GM06990 (cell line): ENCODE measurements at places on chromosomes 16 and 17.

DNA sequence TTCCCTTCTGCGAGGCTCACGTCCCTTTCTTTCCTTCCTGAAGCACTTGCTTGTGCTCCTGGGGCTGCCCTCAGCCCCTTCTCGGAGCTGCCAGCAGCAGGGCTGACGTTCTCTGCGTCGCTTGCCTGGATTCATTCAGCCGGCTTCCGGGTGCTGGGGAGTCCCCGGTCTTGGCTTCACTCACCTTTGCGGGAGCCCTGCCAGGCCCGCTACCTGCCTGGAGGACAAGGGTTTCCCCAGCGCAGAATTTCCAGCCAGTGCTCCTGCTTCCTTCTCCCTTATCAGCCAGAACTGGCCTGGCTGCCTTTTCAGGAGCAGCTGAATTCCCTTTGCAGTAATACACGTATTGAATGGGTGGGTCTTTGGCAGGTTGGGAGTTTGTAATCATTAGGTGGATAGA, 22.1 kb upstream of the IL17C start:
- DNase-seq = no peak

- no peak for DNase-seq
These were observed 43.6 kb downstream of the HOXB1 start for GRCh38 chr17:48487221-48487620.

DNA sequence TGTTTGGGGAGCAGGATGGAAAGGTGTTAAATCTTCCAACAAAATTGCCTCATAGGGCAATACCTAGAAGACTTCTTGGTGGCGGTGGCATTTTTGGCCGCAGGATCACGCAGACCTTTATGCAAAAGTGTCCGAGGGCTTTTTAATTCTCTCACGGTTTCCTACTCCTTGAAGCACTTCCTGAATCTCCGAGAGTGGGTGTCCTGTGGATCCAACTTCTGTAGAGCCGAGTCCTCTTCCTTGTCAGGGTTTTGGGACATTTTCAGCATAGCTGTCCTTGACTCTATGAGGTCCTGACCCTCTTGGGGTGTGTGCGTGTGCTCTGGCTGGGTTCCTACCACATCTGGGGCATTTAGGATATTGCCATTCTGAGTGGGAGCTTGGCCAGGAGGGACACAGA, 31.7 kb downstream of the IL21R start:
- no peak for DNase-seq

DNA sequence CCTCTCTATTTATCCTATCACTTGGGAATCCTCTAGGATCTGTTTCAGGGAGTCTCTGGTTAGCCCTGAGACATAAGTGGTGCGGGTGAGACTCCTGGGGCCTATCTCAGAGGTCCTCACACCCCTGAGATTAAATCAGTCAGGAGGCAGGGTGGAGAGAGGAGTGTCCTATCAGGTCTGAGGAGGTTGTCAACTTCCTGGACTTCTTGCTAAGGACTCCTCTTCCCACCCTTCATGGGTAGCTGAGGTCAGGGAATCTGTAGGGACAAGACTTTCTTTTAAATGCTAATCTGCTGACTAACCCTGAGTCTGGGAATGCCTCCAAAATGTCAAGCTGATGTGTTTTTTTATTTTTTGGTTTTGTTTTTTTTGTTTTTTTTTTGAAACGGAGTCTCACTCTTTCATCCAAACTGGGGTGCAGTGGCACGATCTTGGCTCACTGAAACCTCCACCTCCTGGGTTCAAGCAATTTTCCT, 6.6 kb upstream of the ARMC5 start:
- no peak for DNase-seq

- DNase-seq = peak; percentile 65
These were observed 925 bp downstream of the ZNF689 start for GRCh38 chr16:30609002-30609925.

GRCh38 chr17:67107171-67107570, 62.8 kb downstream of the CACNG1 start:
- no peak for DNase-seq

DNA sequence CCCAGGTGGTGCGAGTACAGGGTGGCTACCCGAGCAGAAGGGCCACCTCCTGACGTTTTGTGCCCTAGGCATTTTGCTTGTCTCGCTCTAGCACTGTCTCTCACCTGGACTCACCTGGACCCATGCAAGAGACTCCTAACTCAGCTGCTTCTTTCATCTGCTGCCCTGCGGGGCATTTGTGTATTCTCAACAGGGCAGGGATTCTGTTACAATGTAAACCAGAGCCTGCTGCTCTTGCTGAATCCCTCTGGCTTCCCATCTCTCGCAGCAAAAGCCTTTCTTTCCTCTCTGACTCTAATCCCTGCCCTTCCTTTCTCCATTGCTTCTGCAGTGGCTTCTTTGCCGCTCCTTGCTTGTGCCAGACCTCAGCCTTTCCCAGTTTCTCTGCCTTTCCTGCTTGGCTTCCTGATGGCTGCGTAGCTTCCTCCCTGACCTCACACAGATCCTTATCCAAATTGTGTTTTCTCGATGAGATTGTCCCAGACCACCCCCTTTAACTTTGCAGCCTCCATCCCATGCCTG, 10.2 kb downstream of the ARSG start:
- no peak for DNase-seq

- DNase-seq = no peak
These were observed 617 bp upstream of the VTN start for GRCh38 chr17:28370744-28371103.

GRCh38 chr17:31521632-31522283, 130.3 kb downstream of the RAB11FIP4 start:
- DNase-seq = no peak

GRCh38 chr17:5309851-5310250, 27.8 kb downstream of the RABEP1 start:
- DNase-seq = no peak

GRCh38 chr17:81053041-81053970, 18.4 kb downstream of the BAIAP2 start:
- DNase-seq = no peak

DNA sequence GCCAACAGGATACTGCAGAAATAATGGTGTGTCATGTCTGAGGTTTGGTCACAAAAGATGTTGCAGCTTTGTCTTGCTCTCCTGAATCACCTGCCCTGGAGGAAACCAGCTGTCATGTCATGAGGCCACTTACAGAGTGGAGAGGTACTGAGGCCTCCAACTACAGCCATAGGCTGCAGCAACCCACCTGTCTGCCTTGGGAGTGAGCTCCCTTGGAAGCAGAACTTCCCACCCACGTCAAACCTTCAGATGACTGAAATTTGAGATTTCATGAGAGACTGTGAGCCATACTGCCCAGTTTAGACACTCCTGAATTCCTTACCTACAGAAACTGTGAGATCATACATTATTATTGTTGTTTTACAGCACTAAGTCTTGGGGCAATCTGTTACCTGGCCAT, 475.9 kb downstream of the HS3ST3B1 start:
- DNase-seq = no peak

- DNase-seq = no peak
These were observed 750 bp downstream of the ZFHX3 start for GRCh38 chr16:73047221-73047535.

GRCh38 chr17:76481071-76481655, 13.8 kb downstream of the AANAT start:
- peak; percentile 81 for DNase-seq

GRCh38 chr16:5505091-5505887, 407.7 kb upstream of the EEF2KMT start:
- no peak for DNase-seq

DNA sequence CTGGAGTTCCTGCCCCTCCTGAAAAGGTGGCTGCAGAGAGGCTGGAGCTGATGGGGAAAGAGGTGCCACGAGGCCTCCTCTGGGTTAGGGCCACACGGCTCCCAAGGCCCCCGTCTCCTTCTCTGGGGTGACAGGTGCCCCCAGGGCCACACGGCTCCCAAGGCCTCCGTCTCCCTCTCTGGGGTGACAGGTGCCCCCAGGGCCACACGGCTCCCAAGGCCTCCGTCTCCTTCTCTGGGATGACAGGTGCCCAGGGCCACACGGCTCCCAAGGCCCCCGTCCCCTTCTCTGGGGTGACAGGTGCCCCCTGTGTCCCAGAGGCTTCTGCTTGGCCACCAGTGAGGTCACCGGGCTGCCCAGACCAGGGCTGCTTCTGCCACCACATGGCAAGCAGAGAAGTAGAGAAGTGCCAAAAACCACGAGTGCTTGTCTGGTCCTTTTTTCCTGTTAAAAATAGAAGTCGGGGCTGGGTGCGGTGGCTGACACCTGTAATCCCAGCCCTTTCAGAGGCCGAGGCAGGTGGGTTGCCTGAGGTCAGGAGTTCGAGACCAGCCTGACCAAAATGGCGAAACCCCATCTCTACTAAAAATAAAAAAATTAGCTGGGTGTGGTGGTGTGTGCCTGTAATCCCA, 4.1 kb downstream of the CAPN15 start:
- DNase-seq = no peak

GRCh38 chr17:13601776-13602551, at the start of gene HS3ST3A1:
TSS of gene HS3ST3A1 (minus strand) at chr17:13601929. CDS start at chr17:13601129, 800 bp downstream.
- no peak for DNase-seq

GRCh38 chr17:60351012-60351695, 40.8 kb downstream of the USP32 start:
- no peak for DNase-seq

DNA sequence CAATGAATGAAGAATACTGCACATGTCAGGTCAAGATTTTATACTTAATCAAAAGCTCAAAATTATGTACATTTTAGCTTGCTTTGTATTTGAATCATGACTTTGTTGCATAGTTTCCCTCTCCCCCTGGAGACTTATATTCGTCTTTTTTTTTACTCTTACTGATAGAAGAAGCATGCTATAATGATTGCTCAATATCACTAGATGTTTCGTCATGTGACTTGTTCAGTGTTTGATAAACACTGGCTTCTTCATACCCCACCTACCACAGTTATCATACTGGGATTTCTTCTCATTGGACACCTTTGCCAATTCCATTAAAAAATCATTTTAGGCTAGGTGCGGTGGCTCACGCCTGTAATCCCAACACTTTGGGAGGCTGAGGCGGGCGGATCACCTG, 148.7 kb downstream of the FTO start:
- no peak for DNase-seq

GRCh38 chr16:25699069-25699468, 7.3 kb downstream of the HS3ST4 start:
- DNase-seq = no peak

DNA sequence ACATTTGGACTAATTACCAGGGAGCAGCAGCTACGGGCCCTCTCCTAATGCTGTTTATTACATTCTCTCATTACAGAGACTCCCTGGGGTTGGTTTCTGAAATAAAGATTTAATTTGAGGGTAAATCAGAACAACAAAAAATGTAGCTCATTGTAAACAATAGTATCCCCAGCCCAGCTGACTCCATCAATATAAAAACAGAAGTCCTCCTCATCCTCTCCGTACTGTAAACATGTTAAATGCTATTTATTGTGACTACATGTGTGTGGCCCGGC, 670.4 kb downstream of the TOX3 start:
- DNase-seq = no peak

DNA sequence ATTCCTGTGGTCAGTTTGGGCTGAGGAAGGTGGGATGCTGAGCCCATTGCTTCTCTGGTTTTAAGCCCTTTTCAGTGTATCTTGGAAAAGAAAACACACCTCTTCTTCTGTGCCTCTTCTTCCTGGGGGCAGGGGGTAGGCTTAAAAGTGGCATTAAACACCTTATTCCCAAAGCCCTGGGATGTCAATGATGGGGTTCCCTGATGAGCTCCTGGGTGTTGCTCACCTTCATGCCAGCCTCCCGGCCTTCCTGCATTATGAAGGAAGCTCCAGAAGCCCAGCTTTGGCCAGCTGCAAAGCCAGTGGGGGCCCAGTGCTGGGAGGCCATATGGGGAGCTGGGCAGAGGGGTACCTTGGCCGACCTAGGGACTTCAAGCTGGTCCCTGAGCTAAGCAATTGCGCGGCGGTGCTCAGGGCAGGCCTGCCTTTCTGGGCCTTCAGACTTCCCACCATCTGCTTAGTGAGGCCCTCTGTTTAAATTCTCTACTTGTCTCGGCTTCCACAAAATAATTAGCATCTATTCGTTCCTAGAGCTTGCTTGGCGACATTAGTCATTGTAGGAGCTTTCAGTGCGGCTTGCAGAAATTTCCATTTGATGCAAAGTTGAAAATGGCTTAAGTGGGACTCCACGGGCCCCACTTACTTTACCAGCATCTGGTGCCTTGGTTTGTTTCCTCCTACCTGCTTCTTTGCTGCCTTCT, 121.7 kb upstream of the NLRP1 start:
- DNase-seq = no peak

- DNase-seq = no peak
These were observed 37.7 kb downstream of the USP32 start for GRCh38 chr17:60354223-60354622.

GRCh38 chr16:73161977-73162376, 114.0 kb upstream of the ZFHX3 start:
- DNase-seq = no peak

DNA sequence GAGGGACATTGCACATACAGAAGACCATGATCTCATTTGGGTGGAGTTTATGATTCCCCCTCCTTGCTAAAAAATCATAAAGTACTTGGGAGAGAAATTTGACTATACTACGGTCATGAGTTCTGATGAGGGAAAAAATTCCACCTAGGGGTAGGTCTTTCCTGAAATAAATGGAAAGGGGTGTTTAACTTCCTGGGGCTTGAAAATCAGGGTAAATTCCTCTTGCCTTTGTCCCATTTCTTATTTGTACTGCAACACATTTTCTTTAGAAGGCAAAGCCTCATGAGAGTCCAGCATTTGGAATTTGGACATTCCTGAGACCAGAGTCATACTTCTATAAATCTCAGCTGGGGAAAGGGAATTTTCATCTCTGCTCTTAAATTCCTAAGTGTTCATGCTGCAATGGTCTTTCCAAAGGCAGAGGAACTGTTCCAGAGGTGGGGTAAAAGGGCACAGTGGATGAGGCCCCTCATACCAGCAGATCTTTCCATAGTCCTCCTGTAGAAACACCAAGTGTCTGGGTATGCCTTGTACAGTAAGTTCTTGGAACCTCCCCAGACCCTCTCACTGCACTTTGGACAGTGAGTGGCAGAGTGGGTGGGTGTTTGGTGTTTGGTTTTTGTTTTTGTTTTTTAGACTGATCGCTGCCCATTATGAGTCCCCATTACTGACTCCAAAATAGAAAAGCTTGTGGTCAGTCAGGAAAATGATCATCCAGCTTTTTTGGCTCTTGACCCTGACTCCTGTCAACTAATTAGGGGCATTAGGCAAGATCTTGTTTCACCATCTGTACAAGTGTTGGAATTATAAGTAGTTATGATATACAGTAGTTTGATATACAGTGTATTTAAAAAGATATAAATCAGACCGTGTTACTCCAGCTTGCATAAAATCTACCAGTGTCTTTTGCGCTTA, 6.0 kb downstream of the LYRM1 start:
- DNase-seq = no peak

GRCh38 chr17:13728781-13729180, 127.1 kb upstream of the HS3ST3A1 start:
- DNase-seq = no peak

DNA sequence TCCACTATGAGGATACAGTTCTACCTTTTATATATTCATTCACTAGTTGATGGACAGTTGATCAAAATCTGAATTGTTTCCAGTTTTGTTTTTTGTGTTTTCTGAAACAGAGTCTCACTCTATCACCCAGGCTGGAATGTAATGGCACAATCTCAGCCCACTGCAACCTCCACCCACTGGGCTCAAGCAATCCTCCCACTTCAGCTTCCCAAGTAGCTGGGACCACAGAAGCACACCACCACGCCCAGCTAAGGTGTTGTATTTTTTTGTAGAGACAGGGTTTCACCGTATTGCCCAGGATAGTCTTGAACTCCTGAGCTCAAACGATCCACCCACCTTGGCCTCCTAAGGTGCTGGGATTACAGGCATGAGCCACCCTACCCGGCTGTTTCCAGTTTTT, 21.0 kb downstream of the LSM12 start:
- no peak for DNase-seq

GRCh38 chr16:86868070-86868469, 289.7 kb downstream of the FOXL1 start:
- no peak for DNase-seq
